Nephron progenitor cell (in vitro differentiated cells): ENCODE measurements at places on chromosomes 2 and 18.

DNA sequence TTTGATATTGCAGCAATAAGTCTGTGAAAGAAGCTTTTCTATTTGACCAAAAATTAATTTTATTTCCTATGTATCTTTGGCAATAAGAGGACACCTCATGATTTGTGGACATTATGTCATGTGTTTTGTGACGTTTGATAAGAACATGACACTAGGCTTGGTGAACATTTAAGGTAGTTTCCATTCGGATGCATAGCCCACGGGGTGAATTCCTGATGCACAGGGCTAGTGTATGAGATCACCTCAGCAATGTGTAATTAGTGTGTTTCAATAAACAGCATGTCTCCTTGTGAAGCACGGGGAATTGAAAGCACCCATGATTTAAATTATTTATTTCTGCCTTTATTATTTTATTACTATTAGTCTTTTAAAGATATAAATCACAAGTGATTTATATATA, 146.1 kb upstream of the LINC00305 start:
- DNase-seq: no peak

DNA sequence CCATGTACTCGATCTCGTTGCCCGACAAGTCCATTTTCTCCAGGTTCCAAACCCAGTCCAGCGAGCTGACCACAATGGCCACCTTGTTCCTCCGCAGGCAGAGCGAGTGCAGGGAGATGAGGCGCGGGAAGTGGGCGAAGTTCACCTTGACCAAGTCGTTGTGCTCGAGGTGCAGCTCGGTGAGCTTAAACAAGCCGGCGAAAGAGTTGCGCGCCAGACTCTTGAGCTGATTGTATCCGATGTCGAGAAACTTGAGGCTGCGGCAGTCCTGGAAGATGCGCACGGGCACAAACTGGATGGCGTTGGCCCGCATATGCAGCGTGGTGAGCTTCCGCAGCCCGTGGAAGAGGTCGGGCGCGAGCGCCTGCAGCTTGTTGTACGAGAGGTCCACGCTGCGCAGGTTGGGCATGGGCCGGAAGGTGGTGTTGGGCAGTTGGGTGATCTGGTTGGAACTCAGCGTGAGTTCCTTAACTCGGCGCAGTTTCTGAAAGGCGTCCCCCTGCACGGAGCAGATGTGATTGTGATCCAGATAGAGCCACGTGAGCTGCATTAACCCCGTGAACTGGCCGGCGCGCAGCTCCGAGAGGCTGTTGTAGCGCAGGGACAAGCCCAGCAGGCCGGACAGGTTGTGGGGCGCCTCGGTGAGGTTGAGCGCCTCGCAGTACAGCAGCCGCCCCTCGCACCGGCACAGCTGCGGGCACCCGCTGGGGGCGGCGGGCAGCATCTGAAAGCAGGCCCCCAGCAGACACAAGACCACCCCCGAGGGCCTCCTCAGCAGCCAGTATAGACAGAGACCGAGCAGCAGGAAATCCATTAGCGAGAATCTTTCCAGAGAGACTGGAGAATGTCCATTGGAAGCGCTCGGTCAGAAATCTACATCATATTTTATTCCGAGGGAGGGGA, 1.3 kb downstream of the LRRTM1 start:
- peak; percentile 44 for DNase-seq

DNA sequence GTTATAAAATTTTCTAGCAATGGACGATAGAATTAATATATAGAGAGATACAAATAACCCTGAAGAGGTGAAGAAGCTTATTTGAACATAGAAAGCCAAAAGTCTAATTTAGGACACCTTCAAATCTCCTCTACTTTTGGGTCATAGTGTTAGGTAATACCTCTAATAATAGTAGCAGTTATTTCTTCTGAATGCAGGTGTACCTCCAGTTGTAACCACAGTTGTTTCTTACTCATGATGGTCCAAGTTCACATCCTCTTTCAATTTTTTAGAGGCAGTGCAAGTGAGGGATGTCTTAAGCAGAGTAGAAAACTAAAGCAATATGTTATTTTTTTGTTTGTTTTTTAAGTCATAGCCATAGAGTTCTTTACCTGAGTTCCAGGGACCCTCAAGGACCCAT, 429.5 kb downstream of the CCDC85A start:
- DNase-seq: no peak

DNA sequence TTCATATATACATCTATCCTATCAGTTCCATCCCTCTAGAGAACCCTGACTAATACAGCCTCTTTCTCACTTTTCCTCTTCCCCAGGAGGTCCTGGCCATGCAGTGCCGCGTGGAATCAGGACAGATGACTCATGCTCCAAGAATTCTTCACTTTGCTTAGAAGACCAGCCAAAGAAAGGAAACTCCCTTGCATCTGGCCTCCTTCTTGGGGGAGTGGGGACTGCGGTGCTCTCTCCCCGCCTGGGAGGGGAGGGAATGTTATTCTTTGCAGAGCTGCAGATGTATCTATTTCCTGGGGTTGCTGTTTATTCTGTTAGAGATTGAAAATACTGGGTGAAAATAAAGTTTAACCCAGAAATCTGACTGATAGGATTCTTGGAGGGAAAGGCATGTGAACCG, 111.5 kb upstream of the SH3BP4 start:
- peak; percentile 29 for DNase-seq

DNA sequence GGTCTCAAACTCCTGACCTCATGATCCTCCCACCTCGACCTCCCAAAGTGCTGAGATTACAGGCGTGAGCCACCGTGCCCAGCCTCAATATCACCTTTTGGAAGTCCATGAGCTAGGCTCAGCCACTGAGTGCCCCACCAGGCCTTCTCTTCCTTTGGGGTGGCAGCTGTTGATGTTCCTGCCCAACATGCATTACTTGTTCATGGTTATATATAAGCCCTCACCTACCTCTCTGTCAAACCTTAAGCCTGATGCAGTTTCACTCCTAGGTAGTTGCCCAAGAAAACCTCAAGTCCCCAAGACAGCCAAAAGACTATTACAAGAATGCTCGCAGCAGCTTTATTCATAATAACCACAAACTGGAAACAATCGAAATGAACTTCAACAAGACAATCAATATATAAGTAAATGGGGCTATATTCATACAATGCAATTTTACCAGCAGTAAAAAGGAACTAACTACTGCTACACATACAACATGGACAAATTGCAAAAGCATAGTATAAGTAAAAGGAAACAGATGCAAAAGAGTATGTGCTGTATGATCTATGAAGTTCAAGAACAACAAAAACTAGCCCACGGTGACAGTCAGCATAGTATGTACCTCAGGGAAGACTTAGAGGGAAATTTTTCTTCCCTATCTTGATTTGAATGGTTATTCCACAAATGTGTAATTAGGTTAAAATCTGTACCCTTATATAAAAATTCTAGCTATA, 59.6 kb upstream of the REL start:
- no peak for DNase-seq

- no peak for DNase-seq
Observed at GRCh38 chr18:7139409-7139808, 21.8 kb upstream of the LAMA1 start.

- no peak for DNase-seq
Observed at GRCh38 chr18:39843546-39843945, 2111.5 kb upstream of the PIK3C3 start.

- DNase-seq: peak; percentile 57
Observed at GRCh38 chr18:76875390-76876325, 53.3 kb downstream of the ZNF236 start.

DNA sequence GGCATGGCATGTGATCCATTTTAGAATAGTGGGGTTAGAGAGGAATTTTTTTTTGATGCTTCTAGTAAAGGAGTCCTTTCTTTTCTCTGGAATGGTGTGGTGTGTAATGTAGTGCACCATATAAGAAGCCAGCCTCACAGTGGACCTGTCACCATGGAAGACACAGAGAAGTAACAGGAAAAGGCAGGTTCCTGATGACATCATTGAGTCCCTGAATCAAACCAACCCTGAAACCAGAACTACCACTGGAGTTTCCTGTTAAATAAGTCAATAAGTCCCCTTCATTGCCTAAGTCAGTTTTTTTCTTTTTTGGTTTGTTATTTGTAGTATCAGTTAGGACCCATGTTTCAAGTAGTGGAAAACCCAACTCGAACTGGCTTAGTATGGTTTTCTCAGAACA, 11.9 kb downstream of the ADCYAP1 start:
- no peak for DNase-seq
